ENCODE measurements at places on chromosomes 13 and 19. TPM values are rescaled to one million over a fixed set of nuclear protein-coding genes. Genes with fewer than 3 reads are reported as not detected.

BRME1 gene
- total RNA-seq = 7.6 TPM

GJB2 gene
- 32.8 TPM for total RNA-seq

KATNAL1 gene
- 8.2 TPM for total RNA-seq

MRPL57 gene
- 29.1 TPM for total RNA-seq

ZNF578 gene
- total RNA-seq = 0.64 TPM

TRPM4 gene
- total RNA-seq = 73.9 TPM

SMIM24 gene
- 2.1 TPM for total RNA-seq

DCAF15 gene
- 52.3 TPM for total RNA-seq

STOML3 gene
- not detected for total RNA-seq

ERFL gene
- total RNA-seq = 0.72 TPM

KLF1 gene
- total RNA-seq = not detected

CATSPERD gene
- total RNA-seq = not detected

PRR20A gene
- not detected for total RNA-seq

CLEC4G gene
- total RNA-seq = 0.49 TPM

GPC6 gene
- 4.6 TPM for total RNA-seq

FUT3 gene
- 3.6 TPM for total RNA-seq

FSD1 gene
- total RNA-seq = not detected

FXYD1 gene
- total RNA-seq = 2.0 TPM

OR7A10 gene
- not detected for total RNA-seq

KLK10 gene
- total RNA-seq = 53.6 TPM

PSG7 gene
- total RNA-seq = 0.52 TPM

ANKLE1 gene
- 0.30 TPM for total RNA-seq

ZNF723 gene
- not detected for total RNA-seq

TRAPPC6A gene
- total RNA-seq = 75.6 TPM

PTPRS gene
- total RNA-seq = 116 TPM

ZNF83 gene
- total RNA-seq = 21.3 TPM

C19orf18 gene
- 0.83 TPM for total RNA-seq

COMP gene
- total RNA-seq = 5.1 TPM

SLC6A16 gene
- not detected for total RNA-seq

TMPRSS9 gene
- not detected for total RNA-seq

KIR3DL2 gene
- total RNA-seq = not detected

CPT1C gene
- 0.89 TPM for total RNA-seq

MYO1F gene
- 3.2 TPM for total RNA-seq

B3GNT8 gene
- total RNA-seq = 4.7 TPM

SIGLEC8 gene
- not detected for total RNA-seq

MCEMP1 gene
- total RNA-seq = not detected

GPR108 gene
- 52.9 TPM for total RNA-seq

GSX1 gene
- not detected for total RNA-seq

DLEU7 gene
- not detected for total RNA-seq

IZUMO4 gene
- 8.1 TPM for total RNA-seq

KLK6 gene
- 5.4 TPM for total RNA-seq

FGF21 gene
- total RNA-seq = not detected

ZDHHC20 gene
- total RNA-seq = 92.9 TPM

IZUMO2 gene
- total RNA-seq = not detected

CEACAM19 gene
- total RNA-seq = 5.7 TPM

LRRC8E gene
- total RNA-seq = 15.2 TPM

KLHL1 gene
- not detected for total RNA-seq

ZNF296 gene
- total RNA-seq = 4.8 TPM

Data from suprapubic skin (tissue), 4 donors.